ENCODE measurements at places on chromosomes 7 and 10. TPM values are rescaled to one million over a fixed set of nuclear protein-coding genes. Genes with fewer than 3 reads are reported as not detected.

- no peak for DNase-seq
Measured at GRCh38 chr7:101179117-101179516, 976 bp downstream of the NAT16 start.

DNA sequence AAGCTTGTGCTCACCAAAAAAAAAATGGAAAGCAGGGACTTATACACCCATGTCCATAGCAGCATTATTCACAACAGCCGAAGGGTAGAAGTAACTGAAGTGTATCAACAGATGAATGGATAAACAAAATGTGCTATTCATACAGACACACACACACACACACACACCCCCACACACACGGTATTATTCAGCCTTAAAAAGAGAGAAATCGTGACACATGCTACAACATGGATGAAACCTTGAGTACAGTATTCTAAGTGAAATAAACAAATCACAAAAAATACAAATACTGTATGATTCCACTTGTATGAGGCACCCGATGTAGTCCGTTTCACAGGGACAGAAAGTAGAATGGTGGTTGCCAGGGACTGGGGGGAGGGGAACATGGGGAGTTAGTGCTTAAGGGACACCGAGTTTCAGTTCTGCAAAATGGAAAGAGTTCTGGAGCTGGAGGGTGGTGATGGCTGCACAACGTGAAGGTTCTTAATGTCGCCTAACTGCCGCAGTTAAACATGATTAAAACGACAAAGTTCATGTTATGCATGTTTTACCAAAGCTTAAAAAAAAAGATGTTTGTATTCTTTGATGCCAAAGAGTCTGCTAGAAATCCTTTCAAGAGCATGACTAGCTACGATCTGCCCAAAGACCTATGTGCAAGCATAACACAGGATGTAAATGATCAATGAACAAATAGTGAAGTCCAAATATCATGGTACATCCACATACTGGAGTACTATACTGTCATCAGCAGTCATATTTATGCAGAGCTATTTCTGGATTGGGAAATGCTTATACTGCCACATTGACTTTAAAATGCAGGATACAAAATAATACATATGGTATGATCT lies 7.2 kb downstream of the TNS3 start:
- no peak for DNase-seq

DNA sequence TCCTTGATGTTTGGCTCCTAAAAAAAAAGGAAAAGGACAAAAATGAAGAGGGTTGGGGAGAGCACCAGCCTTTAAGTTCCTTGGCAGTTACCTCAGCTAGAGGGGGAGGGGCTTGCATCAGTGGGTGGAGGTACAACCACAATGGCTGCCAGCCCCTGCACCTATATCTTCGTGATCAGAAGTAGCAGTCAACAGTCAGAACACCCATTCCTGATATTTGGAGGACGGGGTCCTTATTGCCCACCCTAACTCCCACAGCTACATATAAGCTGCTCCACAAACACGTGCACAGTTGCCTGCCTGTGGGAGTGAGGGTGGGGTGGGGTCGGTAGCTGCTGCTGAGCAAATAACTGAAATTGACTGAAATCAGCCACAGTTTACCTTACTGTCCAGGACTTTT lies 26.2 kb downstream of the C1GALT1 start:
- DNase-seq: no peak

- no peak for DNase-seq
Measured at GRCh38 chr7:1567896-1568510, 1.8 kb downstream of the PSMG3 start.

DNA sequence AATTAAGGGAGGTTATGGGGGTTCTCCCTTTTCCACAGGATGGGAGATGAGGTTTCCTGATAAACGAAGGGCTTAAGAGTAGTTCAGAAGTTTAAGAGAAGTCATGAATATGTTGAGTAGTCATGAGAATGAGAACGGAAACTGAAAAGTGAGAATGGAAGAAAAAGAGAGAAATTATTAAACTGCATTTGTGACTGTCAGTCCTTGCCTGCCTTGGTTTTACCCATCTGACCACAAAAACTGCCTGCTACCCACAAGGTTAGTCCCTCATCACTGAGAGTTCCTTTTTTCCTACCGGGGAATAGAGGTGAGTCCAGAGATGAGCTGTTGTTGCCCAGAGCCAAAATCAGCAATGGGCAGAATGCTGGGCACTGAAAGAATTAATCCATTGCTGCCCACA lies 174.1 kb upstream of the BET1 start:
- peak; percentile 1 for DNase-seq

DNA sequence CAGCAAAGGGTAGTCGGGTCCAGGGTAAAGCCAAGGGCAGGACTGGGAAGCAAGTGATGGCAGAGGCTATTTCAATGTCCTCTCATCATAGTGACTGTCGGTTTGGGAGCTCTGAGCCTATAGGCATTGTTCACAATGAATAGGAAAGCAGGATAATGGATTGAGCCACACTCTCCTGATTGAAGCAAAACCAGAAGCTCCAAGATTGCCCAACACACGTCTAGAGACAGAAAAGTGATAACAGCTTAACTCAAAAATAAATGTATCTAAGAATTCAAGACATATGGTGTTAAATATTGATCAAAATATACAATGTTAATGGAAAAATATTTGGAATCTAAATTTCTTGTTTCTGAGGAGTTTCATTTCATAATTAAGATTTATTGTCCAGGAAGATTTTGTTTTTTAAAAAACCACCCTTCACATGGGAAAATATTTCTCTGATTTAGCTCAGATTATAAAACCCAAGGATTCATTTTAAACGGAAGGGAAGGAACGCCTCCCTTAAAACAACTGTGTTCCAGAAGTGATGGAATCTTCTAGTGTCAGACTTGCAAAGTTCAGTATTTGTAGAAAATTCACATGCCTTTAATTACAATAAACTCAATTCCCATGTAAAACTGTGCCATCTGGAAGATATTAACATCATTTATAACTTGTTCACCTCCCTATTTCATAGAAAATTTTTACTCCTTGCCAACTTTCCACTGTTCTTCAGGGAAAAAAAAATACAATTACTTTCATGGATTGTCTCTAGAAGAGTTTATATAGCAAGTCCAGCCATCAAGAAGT lies 54.5 kb downstream of the NRP1 start:
- no peak for DNase-seq

- DNase-seq: no peak
Measured at GRCh38 chr10:96835899-96836298, 3.8 kb downstream of the LCOR start.

DNA sequence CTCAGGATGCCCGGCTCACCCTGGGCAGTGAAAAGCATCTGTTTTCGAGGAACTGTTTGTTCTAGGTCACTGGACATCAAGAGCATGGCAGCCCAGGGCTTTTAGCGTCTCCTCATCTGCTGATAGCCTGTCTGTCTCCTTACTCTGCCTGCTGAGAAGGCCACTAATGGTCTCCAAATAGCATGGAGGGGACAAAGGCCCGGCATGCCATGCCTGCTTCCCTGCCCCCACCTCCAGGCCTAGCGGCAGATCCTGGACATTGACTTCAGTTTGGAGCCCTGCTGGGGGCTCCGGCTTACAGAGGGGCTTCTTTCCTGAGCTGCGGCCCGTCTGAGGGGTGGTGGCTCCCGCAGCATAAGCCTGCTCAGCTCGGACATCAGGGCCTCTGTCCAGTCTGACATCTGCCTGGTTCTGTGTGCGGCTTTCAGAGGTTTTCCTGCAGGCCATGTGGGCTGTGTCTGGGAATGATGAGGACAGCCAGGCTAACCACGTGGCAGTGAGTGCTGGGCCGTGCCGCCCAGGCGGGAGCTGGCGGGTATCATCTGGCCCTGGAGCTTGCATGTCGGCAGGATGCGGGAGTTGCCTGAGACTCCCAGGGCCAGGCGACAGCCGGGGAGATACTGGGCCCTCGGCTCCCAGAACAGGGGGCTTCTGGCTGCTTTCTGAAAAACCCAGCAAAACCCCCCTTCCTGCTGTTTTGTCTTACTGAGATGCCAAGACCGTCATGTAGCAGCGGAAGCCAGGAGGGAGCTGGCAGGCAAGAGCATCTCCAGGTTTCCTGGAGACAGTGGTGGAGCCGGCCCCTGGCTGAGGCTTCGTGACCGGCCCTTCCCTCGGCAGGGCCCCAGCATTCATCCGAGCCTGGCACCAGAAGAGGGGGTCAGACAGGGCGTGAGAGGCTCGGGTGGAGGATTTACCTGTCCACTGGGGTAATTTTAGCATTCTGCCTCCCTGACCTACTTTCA lies 9.2 kb downstream of the PFKFB3 start:
- DNase-seq: no peak

GRCh38 chr7:129607471-129608120 lies 3.9 kb upstream of the NRF1 start:
- peak; percentile 63 for DNase-seq

- DNase-seq: no peak
Measured at GRCh38 chr7:55473932-55474331, 98.4 kb downstream of the VOPP1 start.

The ANKRD30A gene
- not detected for total RNA-seq

The LRRC61 gene
- total RNA-seq: 37.3 TPM

DNA sequence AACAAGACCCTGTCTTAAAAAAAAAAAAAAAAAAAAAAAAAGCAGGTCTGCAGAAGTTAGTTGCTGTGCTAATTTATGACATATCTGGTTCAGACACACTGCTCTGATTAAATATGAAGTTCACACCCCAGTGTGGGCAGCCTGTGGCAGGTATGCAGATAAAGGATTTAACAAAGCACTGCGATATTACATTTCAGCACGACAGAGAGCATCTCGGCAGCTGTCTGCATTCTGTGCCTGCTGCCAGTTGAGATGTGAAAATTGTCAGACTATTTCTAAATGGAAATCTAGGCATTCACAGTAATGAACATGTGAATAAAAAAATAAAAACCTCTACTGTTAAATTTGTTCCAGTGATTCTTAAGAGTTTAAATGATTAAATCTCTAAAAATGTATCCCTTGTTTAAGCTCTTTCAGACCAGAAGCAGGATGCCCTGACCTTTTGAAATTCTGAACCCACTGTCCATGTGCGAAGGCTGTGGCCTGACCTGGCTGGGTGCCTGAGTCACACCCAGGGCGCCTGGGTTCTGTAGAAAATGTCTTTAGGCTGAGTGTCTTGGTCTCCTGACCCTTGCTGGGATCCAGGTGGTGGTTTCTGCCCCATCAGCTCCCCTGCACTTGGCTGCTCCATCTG lies 272.9 kb downstream of the WDR37 start:
- DNase-seq: no peak

The BTBD16 gene
- total RNA-seq: not detected

The SFTPA2 gene
- not detected for total RNA-seq

DNA sequence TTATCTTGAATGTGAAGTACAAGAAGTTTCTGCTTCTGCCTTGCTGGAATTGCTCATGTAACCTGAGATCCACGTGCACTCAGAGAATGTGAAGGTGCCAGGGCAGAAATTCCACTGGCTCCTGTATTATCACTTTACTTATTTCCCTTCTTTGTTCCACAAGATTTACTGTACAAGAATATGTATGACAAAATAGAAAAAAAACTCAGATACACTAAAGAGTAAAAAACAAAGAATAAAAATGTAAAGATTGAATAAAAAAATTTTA lies 43.0 kb downstream of the PLCE1 start:
- DNase-seq: no peak
